HCEC 1CT (cell line): ENCODE measurements at places on chromosomes 2 and 18.

DNA sequence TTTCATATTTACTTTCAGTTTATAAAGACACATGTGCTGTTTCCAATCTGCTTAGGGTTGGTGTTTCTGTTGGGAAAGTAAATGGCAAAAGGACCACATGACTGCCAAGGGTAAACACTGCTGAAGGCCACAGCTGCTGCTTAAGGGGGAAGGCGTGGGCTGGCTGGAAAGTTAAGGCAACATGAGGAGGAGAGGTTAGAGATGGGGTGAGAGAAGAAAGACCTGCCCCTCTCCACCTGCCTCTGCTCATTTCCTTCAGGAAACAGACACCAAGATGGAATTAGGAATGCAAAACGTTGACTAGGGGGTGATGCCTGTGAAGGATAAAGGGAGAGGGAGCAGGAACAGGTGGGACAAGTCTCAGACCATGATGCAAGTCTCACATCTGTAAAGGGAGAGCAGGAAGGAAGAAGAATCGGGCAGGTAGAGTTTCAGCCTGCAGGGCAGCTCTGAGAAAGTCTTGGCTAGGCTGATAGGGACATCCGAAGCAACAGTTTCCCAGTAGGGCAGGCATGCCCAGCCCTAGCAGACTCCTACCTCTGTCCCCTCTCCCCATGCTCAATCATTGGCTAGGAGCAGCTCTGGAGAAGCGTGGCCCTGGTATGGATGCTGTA is 86.0 kb downstream of the CDC42EP3 start:
- peak; percentile 47 for DNase-seq

DNA sequence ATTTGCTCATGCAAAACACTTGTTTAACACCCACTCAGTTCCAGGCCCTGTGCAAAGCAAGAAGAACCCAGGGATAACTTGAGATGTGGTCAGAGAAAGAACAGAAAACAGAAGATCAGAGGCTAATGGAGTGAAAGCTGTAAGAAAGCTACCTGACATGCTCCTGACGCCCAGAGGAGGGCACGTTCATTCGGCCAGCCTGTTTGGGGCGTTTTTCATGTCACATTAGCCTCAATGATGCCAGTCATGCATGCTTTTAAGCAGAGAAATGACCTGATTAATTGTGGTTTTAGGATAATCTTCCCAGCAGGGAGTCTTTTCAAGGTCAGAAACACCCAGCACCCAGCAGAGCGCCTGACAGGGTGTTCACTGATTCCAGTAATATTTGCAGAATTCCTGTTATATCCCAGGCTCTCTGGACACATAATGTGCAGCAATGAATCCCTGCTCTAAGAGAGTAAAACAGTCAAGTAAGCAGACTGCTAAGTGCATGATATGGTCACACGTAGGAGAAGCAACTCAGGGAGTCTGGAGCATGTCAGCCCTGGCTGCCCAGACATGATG is 320.0 kb downstream of the LRATD1 start:
- no peak for DNase-seq

DNA sequence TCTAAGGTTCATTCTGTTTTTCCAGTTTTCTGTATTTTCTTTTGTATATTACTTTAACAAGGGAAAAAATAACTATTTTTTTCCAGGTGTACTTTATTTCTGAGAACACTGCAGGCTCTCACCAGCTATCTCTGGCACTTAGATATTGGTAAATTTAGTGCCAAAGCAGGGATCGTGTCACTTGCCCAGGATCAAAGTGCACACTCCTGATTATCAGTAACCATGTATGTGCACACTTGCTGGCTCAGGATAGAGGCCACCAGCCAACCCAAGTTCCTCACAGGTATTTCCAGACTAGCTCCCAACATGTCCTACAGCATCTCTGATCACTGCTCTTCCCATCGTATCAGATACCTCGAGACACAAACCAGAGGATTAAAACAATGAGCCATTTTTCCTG is 5.8 kb upstream of the FZD5 start:
- no peak for DNase-seq

GRCh38 chr2:241617431-241618154 is 19.4 kb downstream of the THAP4 start:
- DNase-seq, result no peak

DNA sequence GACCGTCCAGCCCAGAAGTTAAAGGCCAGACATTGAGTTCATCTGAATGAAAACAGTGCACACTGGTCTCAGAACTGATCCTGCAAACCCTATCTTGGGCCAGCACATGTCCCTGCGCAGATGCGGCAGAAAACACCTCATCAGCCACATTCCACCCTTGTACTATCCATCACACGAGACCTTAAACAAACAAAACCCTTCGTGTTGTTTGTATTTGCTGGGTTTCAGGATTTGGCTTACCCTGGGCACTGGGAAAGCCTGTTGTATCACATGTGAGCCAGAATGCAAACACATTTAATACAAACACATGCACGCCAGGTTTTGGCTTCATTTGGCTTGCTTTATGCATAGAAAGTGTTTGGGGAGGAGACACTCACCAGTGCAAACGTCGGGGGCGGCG is 12.5 kb downstream of the WIPF1 start:
- DNase-seq, result no peak

GRCh38 chr2:143230506-143231253 is 101.5 kb downstream of the ARHGAP15 start:
- no peak for DNase-seq

GRCh38 chr18:10985689-10986088 is 163.7 kb downstream of the PIEZO2 start:
- DNase-seq, result no peak

DNA sequence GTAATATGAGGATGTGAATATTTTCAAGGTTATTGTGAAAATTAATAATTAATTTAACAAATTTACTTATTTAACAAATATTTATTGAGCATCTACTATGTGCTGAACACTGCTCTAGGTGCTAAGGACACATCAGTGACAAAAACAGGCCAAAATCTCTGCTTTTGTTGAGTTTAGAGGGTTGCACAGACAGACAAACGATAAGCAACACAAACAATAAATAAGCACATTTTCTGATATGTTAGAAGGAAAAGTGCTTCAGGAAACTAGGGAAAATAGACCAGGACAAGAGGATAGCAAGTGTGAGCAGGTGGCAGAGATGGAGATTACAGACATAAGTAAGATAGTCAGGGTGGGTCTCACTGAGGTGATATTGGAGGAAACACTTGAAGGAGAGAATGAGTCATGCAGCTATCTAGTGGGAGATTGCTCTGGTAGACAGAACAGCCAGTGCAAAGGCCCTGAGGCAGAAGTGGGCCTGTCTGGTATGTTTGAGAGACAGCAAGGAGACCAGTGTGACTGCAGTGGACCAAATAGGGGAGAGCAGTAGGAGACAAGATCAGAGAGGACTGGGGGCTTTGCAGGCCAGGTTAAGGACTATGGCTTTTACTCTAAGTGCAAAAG is 38.3 kb downstream of the SFXN5 start:
- DNase-seq, result no peak

GRCh38 chr2:20430461-20431300 is 16.2 kb upstream of the RHOB start:
- DNase-seq, result no peak

- no peak for DNase-seq
Measured at GRCh38 chr18:23170137-23170536, 34.9 kb downstream of the CABLES1 start.

- DNase-seq, result peak; percentile 78
Measured at GRCh38 chr18:35371412-35372195, 5.5 kb downstream of the ZNF396 start.

DNA sequence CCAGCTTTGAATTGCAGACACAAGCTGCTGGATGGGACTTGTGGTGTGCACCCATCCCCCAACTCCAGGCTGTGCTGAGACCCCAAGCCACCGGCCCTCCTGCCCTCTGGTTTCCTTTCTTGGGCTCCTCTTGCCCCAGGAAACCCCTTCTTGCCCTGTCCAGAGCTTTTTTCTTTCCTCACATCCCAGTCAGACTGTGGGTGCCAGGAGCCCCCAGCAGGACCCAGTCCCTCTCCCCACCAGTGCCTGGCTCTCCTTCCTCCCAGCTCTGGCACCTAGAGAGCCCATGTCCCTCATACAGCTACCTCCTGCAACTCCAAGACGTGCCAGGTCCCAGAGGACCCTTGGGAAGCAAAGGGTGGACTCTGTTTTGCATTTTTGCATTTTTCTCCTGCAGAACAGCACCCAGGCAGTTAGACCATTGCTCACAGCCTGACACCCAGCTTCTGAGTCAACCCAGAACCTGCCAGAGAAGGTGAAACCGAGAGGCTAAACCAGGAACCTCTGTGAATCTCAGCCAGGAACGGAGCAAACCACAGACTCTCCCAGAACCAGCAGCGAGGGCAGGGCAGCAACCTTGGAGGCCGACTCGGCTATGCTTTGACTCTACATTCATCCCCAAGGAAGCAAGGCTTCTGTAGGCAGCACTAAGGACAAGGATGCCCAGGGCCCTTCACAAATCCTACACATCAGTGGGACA is 221.1 kb downstream of the ANAPC1 start:
- DNase-seq, result no peak

- peak; percentile 63 for DNase-seq
Measured at GRCh38 chr18:58076052-58076451, 32.0 kb downstream of the NEDD4L start.

- DNase-seq, result no peak
Measured at GRCh38 chr2:47214385-47214784, 59.3 kb upstream of the STPG4 start.

GRCh38 chr2:196214156-196214555 is 42.8 kb upstream of the STK17B start:
- DNase-seq, result no peak

DNA sequence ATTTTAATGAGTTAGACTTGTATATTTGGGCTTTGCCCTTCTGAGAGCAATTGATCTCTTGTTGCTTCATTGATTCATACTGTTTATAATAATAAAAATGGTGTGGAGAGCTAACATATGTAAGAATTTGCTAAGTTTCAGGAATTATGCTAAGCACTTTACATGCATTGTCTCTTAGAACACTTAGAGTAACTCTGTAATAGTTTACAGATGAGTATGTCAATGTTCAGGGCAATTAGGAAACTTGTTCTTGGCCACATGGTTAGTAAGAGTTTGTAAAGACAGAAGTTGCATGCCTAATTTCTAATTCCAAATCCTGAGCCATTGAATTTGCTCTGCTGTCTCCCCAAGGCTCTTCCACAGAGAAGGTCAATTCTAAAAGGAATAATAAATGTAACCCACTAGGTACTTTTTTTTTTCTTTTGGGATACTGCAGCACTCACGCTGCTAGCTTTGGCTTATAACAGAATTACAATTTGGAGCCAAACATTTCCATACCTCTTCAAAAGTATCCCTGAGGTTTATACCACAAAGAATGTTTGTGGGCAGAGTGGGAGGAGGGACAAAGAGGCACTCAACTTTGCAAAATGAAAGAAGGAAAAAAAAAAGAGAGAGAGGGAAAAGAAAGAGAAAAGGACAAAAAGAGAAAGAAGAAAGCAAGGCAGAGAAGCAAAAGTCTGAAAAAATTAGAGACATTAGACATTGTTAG is 232.4 kb downstream of the CALCRL start:
- DNase-seq, result peak; percentile 16

DNA sequence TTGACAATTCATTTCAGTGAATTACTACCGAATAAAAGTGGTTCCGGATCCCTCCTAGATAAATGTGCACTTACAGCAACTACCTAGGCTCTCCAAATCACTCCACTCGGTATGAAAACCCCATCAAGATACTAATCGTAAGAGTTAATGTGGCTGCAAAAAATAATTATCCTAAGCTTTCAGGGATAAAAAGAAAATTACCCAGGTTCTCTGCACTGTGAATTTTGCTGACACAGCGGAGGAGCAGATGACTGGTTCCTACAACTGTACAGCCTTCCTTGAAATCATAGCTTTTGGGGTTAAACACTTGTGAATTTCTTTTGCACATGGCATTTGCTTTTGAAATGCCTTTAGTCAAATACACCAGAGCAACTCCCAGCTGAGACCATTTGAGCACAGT is 104.7 kb downstream of the CD226 start:
- no peak for DNase-seq

- DNase-seq, result no peak
Measured at GRCh38 chr2:38264396-38265221, 112.5 kb downstream of the ATL2 start.

DNA sequence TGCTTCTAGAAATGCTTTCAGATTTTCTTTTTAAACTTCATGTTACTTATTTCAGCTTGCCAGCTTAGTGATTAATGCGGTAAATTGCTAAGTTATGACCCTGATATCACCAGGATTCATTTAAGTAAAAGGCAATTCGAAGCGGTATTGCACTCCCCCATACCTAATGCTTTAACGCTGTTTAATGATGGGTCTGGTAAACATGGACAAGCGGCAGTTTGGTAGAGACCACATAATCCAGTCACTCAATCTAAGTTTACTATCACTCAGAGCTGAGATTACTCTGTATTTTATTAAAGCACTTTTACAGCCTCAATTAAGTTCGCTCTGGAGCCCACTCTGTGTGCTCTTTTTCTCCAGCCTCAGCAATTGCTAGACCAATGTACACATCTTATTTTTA is 118.2 kb upstream of the SCN7A start:
- DNase-seq, result no peak

GRCh38 chr18:49812286-49813068 is 856 bp downstream of the ACAA2 start:
- no peak for DNase-seq

DNA sequence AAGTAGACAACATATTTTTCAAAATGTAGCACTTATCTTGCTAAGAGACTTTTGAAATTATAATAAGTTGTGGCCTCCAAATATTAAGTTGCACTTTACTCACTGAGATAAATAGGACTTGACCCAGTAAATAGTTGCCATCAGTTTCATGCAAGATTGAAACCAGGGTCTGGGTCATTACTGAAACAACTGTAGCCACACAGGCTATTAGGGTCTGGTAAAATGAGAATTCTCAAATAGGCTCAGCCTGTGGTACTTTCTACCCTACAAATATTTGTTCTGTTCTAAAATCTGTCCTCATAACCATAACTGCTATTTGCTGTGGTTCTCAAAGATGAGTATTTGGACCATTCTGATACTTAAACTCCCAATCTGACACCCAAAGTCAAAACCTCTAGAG is 115.4 kb upstream of the STK17B start:
- DNase-seq, result no peak

GRCh38 chr2:85760371-85760770 is 6.6 kb downstream of the ATOH8 start:
- no peak for DNase-seq

- DNase-seq, result no peak
Measured at GRCh38 chr2:232492963-232493700, 5.5 kb upstream of the ECEL1 start.

- DNase-seq, result no peak
Measured at GRCh38 chr2:241224851-241225438, 36.5 kb downstream of the ANO7 start.

DNA sequence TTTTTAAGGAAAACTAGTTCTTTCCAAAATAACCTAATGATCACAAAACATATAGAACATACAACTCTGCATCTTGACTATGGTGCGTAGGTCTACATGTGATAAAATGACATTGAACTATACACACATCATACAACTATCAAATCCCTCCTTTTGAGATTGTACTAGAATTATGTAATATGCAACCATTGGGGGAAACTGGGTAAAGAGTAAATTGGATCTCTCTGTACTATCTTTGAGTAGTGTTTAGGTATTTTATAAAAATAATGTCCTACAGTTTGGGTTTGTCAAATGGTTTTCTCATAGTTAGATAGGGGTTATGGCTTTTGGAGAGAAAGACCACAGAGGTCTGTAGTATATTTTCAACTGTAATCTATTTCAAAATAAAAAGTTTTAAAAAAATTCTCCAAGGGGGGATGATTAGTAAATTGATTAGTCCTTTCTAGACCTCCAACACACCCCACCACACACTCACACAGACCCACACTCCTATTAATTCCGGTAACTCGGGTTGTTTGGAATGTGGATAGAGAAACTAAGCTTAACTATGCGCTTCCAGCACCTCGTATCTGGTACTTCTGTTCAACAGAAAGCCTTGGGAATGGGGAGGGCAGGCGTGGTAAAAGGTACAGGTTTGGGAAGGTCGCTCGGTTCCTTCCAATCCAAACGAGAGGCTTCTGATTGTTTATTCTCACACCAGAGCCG is 695 bp upstream of the BIRC6 start:
- DNase-seq, result no peak
